ENCODE measurements at places on chromosomes 3 and 15. TPM values are rescaled to one million over a fixed set of nuclear protein-coding genes. Genes with fewer than 3 reads are reported as not detected.

MST1R gene
- total RNA-seq: 1.8 TPM

PLCH1 gene
- not detected for total RNA-seq

KBTBD13 gene
- not detected for total RNA-seq

SLC12A1 gene
- total RNA-seq: not detected

TMEM108 gene
- total RNA-seq: 1.5 TPM

CAV3 gene
- total RNA-seq: not detected

- DNase-seq: no peak
These were observed 176.8 kb downstream of the GHSR start for GRCh38 chr3:172271386-172271976.

DNA sequence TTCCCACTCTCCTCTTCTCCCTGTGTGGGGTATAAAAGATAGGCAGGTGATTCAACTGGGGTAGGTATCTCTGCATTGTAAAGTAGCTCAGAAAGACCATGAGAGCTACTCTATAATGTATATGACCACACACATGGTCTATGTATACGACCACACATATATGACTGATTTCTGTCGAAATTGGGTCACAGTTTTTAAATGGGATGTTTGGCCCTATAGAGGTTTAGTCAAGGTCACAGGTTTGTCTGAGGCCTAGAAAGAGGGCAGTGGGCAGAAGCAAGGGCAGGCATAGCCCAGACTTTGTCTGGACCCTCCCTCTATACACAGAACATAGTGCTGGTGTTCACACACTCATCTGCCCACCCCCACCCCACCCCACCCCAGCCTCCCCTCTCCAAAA lies 4.4 kb downstream of the LAMP3 start:
- DNase-seq: no peak

- DNase-seq: no peak
These were observed 818.8 kb upstream of the LMCD1 start for GRCh38 chr3:7682822-7683229.

DNA sequence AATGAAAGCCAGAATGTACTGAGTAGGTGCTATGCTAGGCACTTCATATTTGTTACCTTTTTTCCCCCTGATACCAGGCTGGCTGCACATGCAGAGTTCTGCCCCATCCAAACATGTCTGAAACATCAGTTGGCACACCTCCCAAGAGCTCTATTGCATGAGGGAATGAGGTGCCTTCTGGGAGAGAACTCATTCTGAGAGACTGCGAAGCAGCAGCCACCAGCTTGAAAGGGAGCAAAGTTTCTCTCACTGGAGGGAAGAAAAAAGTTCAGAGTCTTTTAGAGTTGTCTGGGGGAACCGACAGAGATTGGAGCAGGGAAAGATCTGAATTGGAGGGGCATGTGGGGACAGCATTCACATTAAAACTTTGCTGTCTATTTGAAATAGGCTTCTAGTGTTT lies 84.1 kb downstream of the AGBL1 start:
- no peak for DNase-seq

DNA sequence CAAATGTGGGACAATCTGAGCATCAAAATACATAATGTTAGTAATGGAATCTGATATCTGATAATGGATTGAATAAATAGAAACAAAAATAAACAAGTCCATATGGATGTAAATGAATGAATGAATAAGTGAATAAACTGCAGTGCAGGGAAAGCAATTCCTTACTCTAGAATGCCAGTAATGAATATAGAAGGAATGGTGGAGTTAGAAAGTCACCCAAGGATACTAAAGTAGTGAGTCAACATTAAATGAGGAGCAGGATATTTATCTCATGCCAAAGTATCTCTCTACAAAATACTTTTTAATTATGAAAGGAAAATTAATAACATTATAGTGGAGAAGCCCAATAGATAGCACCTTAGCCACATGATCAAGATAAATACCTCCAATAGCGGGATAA lies 300.3 kb downstream of the FEZF2 start:
- DNase-seq: no peak

DNA sequence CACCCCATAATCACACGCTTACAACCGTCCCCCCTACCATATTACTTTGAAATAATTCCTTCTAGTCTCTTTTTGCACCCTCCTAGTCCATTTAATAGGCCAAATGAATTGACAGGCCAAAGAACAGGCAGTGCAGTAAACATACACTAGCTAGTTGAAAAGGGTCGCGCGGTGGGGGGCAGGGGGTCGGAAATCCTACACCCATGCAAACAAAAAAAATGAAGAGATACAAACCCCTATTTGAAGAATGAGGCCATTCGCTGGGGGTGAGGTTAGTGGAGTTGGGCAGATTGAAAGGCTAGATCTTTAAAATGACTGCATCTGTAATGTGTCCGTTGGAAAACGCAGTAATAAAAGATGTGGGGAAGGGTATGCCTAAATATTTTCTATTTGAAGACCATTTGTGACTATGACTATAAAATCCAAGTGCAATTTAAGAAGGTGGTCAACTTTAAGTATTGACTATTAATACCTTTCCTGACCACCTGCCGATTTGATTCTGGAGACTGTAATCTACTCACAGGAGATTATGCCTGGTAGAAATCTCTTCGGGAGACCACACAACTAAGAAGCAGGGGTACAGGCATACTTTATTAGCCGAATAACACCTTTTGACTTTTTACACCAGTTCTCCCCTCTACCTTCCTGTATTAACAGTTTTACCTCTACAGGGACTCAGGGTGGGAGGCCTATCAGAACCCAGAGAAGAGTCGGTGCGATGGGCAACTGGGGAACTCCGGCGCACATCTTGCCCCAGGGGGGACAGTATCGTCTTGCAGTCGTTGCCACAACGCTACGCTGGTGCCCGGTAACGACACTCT lies 762 bp upstream of the ARL6 start:
- no peak for DNase-seq

DNA sequence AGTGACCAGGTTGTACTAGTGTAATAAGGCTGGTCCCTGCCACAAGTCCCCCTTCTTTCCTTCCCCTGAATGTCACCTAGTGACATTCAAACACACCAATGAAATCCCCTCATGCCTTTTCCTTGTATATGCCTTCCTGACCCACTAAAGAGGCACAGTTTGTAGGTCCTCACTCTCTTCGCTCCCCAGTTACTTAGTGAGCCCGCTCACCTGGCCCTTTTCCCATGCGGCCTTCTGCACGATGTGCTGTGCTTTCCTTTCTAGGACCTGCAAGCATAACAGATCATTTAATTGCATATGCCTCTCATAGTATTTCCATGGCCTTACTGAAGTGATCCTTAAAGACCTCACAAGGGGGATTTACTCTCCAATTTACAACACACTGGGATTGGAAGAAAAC lies 146.3 kb downstream of the THRB start:
- no peak for DNase-seq

GRCh38 chr15:40047415-40048210 lies 8.6 kb upstream of the SRP14 start:
- DNase-seq: no peak

DNA sequence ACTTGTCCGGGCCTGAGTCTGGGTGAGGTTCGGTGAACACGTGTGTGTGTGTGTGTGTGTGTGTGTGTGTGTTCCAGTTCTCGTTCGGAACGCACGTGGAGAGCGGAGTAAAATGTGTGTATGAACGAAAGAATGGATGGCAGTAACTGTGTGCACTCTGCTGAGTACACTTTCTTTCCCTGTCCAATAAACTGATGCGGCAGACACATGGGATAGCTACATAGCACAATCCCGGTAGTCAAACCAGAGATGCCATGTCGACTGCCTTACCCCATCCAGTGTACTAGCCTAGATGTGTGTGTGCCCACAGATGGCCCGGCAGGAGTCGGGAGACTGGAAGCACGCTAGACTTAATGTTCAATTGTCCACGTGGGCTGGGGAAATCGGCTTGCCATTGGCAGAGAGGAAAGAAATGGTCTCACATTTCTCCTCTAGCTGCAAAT lies 507 bp upstream of the GOLIM4 start:
- DNase-seq: no peak

DNA sequence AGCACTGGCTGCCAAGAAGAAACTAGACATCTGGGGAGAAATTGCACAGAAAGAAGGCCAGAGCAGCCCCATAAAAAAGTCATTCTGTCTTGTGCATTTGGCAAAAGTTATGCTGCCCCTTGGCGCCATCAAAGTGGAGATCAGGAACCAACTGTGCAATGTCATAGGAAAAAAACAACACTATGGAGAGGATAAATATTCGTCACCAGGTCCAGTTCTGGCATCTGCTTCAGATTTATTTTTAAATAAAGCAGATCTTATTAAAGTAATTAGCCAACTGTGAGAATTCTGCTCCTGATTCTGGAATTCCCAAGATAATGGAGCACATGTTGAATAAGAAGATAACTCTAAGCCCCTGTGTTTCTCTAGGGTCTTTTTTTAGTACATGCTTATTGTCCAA lies 500.0 kb upstream of the IL12A start:
- no peak for DNase-seq

- DNase-seq: no peak
These were observed 1412.6 kb downstream of the ZPLD1 start for GRCh38 chr3:103847081-103848062.
